ENCODE measurements at places on chromosomes 16 and 17. TPM values are rescaled to one million over a fixed set of nuclear protein-coding genes. Genes with fewer than 3 reads are reported as not detected.
A peak's percentile ranks its signal among the peaks of the same experiment; 100 is the strongest.

SLC5A10 gene
- total RNA-seq = 0.27 TPM

- peak; percentile 26 for DNase-seq
These were observed 1.6 kb downstream of the CA7 start for GRCh38 chr16:66845791-66846221.

DNA sequence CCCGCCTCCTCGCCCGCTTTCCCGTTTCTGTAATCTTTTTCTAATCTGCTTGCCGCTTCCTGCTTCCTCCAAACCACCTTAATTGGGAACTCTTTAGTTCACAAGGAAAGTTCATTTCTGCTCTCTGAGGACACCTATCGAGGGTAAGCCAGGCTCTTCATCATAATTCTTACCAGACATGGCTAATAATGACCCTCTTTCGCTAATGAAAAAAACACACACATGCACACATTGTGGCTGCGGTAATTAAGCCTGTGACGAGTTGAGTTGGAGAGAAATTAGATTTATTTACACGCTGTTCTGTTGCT, 100.6 kb downstream of the ZNF423 start:
- DNase-seq = peak; percentile 65

DNA sequence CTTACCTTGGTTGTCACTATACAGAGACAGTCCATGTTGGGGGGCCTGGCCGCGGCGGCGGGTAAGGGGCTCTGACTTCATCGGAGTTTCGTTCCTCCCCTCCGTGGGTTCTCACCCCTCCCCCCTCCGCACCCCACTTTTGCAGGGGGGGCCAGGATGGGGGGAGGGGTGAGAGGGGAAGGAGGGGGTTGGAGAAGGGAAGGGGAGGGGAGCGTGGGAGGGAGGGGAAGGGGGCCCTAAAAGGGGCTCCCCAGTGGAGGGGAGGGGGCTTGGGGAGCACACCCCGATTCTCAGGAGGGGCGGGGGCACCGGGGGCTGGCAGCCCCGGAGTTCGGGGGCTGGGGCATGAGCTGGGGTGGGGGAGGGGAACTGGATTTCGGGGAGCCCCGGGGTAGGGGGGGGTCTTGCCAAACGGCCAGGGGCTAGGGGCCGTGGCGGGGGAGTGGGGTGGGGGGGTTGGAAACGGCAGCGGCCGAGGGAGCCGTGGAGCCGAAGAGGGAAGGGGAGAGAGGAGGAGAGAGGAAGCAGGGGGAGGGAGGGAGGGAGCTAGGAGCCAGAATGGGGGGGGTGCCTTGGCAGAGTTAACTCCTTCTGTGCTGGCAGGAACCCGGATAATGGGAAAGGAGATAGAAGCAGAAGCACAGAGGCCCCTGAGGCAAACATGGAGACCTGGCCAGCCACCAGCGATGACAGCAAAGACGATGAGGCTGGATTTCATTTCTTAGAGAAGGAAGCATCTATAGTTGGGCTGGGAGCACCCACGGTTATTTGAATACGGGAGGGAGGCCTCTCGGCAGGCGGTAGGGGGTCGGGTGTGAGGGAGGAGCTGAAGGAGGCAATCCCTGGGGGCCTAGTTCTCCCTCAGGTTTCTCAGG, 2.3 kb downstream of the DLG4 start:
- peak; percentile 54 for DNase-seq

DNA sequence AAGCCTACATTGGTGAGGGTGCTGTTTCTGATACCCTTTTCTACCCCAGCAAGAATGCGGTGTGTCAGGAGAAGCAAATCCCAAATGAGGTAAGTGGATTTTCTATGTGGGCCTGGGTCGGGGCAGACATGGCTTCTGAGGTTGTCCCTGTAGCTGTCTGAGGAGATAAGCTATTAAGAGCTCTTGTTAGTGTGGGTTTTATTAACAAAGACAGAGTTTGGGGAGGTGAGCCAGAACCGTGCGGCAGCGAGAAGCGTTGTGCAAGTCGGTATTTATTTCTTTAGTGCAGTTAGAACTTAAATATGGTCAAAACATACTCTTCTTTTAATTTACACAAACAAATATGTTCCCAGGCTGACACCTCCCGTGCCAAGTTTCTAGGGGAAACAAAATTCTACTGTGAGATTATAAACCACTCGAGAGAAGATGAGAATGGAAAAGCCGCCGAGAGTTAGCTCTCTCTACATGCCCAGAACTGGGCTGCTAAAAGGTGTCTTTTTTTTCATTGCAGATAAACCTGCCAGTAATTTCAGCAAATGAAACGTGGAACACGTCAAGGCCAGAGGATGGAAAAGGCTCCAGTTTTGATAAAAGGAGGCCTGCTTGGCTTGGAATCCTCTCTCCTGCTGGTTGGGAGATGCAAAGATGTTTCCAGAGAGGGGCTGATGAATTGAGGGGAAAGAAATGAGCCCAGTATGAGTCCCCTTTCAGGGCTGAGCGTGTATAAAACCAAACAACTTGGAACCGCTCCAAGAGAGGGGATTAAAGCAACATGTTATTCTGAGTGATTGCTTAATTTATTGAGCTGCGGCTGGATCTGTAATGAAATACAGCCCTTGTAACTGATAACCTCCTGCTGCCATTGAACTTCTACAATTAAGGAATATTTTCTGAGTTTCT, 254.6 kb downstream of the MRTFB start:
- no peak for DNase-seq

DNA sequence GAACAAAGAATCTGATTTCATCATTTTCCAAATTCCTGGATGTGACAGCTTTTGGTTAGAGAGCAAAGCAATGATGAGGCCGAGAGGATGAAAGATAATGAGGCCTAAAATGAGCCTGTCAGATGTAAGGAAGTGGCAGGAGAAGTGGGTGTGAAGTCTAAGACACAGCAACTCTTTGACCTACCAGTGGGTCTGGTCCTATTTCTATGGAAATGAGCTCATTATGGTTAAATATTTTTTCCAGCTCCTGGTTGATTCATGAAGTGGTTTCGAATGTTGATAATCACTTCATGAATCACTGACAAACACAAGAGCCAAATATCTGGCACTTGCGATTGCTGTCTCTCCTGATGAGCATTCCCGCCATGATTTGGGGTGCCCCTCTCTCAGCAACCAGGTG, 273.3 kb upstream of the CDH5 start:
- peak; percentile 27 for DNase-seq

DNA sequence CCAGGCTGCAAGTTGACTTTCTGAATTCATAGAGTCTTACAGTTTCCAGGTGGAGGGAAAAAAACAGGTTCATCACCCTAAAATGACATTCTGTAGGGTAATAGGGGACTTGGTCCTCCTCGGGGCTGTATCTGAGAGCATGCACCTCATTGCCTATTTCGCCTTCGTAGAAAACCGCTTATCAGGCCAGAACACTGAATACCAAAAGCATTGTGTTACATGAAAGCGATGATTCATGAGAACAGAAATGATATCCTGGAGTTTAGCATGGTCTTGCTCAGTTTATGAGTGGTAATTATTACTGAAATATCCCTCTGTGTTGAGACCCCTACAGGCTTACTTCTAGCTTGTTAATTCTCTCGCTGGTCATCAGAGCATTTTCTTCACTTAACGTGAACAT, 61.4 kb upstream of the ARHGAP44 start:
- peak; percentile 62 for DNase-seq

DNA sequence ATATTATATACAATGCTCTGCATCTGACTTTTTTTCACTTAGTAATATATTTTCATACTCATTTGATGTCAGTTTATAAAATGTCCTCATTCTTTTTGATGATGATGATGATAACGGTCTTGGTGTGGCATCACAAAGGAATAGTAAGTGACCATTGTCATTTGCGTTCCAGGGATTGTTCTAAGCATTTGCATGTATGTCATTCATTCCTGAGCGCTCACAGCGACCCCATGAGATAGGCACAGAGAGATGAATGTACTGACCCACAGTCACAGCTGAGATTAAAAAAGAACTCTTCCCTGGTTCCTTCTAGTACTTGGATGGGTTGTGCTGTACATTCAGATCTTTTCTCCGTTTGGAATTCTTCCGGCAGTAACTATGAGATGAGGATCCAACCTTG, 21.2 kb upstream of the MSI2 start:
- DNase-seq = no peak
